NCI-H446 (cell line): ENCODE measurements at places on chromosomes 11 and 22.
A peak's percentile ranks its signal among the peaks of the same experiment; 100 is the strongest.

DNA sequence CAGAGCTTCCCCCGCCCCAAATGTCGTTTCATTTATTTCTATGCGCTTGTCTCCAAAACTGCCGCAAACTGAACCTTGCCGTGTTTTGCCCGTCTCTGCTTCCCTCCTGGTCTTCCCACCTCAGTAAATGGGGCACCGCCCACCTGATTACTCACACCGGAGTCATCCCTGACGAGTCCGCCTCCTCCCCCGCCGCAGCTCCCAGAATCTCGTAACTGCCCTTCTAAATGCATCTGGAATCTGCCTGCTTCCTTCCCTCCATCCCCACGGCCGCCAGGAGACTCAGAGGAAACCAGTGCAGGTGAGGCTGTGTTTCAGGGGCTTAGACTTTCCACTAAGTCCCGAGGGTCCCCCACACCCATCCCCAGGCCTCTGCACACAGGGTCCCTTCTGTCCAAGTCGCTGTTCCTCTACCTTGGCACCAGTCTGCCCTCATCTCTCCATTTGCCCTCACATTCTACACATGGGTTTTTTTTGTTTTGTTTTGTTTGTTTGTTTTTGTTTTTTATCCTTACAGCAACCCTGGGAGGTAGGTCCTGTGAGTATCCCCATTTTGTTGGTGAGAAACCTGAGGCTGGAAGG is 62.6 kb upstream of the PHF21B start:
- DNase-seq, result no peak

- no peak for DNase-seq
Observed at GRCh38 chr22:20061481-20061861, 18.6 kb upstream of the DGCR8 start.

DNA sequence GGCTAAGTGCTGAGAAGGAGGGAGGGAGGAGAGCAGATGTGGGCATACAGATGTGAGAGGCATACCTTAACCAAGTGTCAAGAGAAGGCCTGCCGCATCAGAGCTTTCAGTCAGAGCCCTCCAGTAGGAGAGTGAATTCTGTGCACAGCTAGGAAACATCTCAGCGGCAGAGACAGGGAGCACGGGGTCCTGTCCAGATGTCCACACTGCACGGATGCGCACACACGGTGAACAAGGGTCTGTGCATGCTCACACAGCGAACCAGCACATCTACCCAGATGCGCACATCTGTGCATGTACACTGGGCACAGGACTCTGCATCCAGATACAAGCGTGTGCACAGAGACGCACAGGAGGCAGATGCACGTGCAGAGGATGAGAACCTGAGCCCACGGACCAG is 778.0 kb downstream of the BRD1 start:
- no peak for DNase-seq

- no peak for DNase-seq
Observed at GRCh38 chr11:20712912-20713311, 43.5 kb downstream of the NELL1 start.

DNA sequence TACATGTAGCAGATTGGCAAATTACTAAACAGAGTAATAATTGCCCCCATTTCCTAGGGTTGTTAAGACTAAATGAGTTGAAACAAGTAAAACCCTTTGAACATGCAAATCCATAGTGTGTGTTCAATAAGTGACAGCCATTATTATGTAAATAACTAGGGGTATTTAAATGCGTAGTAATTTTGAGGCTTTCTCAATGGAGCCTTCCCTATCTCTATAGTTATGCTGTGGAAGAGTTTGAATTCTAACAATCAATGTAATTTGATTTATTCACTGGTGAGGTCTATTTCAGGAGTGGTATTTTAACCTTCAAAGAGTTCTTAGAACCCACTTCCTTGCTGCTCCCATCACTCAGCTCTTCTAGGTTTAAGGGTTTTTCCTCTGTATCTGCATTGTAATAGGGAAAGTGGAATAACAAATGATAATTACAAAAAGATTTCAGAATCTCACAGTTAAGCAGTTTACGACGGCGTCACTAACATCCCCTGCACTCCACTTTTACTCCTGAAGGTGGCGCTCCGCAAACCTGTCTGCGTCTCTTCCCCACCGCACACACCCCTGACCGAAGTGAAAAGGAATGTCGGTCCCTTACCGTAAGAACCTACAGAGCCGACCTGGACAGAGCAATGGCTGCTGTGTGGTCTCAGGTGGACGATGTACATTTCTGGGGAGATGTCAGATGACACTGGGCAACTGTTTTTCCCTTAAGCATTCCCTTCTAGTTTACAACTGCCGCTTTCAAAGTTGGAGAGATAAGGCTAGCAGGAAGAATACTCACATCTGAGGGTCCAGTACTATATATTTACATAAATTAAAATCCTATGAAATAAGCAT is 80.8 kb downstream of the ZC3H12C start:
- DNase-seq, result no peak

GRCh38 chr22:28821452-28821851 is 21.1 kb upstream of the XBP1 start:
- DNase-seq, result no peak

DNA sequence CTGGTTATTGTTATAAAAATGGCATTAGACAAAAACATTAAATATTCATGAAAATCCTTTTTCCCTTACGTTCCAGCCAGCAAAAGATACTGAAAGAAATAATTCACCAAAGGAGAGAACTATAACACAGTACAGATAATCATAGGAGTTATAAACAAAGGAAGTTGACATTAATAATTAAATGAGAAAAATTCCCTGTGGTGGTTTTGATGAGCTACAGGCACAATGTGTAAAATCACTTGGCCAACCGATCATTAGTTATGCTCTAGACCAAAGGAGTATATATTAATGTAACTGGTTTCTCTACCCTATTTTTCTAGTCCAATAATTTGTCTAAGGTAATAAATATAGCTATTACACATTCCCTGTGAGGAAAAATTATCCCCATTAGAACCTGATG is 534.7 kb downstream of the CNTN5 start:
- DNase-seq, result no peak

GRCh38 chr11:57407941-57408475 is 17.6 kb upstream of the PRG2 start:
- DNase-seq, result no peak

DNA sequence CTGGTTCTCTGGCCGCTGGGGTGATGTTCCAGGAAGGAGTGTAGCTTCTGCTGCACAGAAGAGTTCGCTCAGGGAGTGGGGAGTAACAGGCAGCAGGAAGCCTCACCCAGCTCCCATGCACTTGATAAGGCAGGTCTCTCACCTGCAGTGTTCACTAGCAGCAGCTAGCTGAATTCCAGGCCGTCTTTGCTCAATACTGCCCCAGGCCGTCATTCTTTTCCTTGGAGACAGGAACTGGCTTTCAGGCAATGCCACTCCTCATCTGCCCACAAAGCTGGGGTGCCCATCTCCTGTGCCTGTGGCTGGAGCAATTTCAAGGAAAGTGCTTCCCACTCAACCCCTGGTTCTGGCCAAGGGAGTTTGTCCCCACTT is 66.1 kb downstream of the ARHGAP42 start:
- DNase-seq, result no peak

DNA sequence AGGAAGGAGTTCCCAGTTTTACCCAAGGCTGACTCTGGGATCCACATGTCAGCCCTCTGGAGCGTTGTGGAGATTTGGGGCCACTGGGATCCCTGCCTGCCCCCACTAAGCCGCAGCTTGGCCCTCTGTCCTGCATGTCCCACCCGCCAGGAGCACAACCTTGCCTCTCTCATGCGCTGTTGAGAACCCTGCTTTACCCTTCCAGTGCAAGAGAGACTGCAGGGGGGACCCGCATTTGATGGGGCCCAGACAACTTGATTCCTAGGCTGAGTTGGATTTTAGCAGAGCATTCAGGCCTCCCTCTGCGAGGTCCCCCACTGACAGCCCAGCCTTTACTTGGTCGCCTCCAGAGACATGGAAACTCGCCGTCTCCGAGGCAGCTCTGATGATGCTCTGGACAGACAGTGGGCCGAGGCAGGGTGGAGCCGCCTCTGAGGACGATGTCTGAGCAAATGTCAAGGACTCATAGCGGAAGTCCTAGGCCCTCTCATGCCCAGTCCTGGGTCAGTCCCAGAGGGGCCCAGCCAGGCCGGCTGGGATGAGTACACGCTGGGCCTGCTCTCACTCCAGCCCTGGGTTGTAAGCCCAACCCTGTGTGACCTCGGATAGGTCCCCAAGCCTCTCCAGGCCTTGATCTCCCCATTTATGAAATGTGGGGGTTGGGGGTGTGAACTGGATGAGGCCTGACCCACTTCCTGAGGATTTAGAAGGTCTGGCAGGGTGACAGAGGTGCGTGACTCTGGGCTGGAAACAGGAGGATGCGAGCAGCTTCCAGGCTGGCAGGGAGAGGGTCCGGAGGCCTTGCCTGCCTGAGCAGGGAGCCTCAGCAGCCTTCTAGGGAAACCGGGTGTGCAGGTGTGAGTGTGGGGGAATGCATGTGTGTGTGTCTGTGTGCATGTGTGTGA is 630 bp downstream of the CD5 start:
- no peak for DNase-seq

DNA sequence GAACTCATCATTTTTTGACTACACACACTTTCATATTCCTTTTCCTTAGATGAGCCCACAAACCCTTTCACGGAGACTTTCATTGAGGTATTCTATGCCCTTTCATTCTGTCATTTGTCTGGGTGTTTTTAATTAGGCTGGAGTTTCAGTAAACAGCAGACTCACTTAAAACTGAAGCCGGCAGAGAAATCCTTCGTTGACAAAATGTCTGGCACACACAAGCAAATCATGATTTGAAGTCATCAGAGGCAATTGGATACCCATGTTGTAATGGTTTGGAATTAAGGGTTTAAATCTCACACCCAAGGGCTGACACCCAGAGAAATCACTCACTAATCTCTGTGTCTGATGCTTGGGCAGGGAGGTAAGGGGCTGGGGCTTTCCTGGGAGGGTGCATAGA is 127.1 kb downstream of the EHF start:
- DNase-seq, result no peak

DNA sequence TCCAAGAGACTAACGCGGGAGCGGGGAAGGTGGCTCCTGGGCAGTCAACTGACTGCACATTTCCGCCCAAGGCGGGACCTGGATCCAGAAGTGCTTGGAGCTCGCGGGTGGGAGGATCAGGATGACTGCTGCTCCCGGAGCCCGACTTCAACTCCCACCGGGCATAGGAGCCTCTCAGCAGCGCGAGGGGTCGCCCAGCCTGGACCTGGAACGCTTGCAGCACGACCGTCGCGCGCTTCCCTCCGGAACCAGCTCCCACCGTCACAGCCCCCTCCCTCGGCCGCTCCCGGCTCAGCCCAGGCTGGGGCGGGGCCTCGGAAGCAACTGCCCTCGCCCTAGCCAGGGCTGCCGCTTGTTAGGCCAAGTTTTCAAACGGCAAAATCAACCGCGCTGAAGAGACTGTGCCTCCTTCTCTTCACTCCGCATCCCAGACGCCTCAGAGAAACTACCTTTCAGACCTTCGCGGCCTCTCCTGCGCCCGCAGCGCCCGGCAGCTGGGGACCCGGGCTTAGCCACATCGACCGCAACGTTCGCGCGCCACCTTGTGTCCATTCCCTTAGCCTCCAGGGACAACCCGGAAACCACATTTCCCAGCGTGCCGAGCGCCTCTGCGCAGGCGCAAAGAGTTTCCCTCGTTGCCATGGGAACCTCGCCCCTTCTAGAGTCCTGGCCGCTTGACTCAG is 14.0 kb downstream of the SSH3 start:
- DNase-seq, result peak; percentile 99
